ENCODE measurements at places on chromosomes 12 and 14.

- DNase-seq: no peak
These were observed 1.2 kb upstream of the HECTD1 start for GRCh38 chr14:31208546-31209424.

DNA sequence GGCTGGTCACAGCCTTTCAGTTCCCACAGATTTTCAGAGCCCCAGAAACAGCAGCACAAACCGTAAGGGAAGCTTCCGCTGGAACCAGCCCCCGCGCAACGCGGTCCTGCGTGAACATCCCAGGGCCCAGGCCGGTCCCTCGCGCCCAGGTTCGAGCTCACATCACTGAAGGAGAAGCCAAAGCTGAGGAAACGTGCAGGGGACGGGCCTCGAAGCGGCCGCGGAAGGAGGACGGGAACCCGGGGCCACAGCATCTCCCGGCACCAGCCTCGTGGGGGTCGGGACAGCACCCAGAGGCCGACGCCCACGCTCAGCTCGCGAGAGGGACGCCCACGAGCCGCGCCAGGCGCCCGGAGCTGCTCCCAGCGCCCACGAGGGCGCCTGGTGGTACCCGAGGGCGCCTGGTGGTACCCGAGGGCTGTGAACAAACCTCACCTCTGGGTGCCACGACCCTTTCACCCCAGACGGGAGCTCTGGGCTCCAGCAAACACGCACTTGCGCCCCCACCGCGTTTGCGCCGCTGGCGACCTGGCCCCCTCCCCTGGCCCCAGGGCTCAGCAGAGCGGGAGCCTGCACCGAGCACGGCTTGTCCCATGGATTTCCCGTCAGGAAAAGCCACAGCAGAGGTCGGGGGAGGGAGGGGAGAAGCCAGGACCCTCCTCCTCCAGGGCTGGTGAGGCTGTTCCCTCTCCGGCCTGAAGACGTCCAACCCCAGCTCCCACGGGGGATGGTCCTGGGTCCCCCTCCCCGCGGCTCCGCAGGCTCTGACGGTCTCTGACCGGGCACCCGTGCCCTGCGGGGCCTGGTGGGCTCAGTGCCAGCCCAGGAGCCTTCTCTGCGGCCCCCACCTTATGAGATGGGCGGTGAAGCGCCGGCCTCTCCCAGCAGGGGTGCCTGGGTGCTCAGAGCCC, 6.9 kb downstream of the LRCOL1 start:
- DNase-seq: no peak

GRCh38 chr12:108348842-108349241, 9.7 kb upstream of the CMKLR1 start:
- DNase-seq: no peak

- DNase-seq: peak; percentile 52
These were observed 15.7 kb downstream of the ANO6 start for GRCh38 chr12:45231515-45232145.

DNA sequence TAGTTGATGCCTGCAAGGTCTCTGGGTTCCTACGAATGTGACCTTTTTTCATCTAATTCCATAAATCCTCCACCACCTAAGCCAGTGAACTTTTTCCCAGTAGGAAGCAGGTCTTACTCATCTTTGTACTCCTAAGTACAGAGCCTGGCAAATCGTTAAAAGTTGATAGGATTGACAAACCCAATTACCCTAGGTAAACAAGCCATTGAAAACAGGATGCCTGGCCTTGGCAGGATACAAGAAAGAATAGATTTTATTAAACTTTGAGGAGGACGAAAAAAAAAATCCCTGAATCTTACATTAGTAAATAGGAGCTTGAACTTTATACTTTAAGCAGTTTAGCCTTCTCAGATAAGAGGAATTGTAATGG, 5.6 kb downstream of the TBPL2 start:
- DNase-seq: no peak

DNA sequence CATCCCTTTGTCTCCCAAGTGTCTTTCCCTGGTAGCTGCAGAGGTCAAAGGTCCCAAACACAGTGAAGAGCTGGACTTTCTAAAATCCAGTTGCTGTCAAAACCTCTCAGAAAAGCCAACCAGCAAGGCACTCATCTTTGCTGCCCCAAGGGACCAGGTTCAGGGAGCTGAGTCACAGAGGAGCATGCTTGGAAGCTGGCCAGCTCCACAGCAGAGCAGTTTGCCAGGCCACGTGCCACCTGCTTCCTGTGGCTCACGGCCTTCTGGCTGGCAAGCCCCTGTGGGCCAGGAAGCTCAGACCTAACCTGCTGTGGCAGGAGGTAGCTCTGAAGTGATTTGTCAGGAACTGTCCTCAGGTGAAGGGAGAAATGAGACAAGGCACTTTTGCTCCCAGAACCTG, 3.6 kb downstream of the ISCU start:
- DNase-seq: peak; percentile 77

Data from LoVo (cell line).